H1 (cell line): ENCODE measurements at places on chromosomes 2 and 18. TPM values are rescaled to one million over a fixed set of nuclear protein-coding genes. Genes with fewer than 3 reads are reported as not detected.
A peak's percentile ranks its signal among the peaks of the same experiment; 100 is the strongest.

Gene PRKCE
- 1.5 and 2.1 TPM in 2 replicates for total RNA-seq

Gene REG3G
- not detected in 2 replicates for total RNA-seq

Gene UGT1A10
- total RNA-seq: not detected in 2 replicates

Gene ZNF516
- 16.5 and 17.0 TPM in 2 replicates for total RNA-seq

Gene DTNA
- total RNA-seq: 29.0 and 32.7 TPM in 2 replicates

Gene GAD1
- total RNA-seq: 0.34 and 0.65 TPM in 2 replicates

Gene SULT1C3
- total RNA-seq: not detected in 2 replicates

Gene EDAR
- total RNA-seq: not detected in 2 replicates

Gene INHA
- total RNA-seq: 0.65 and 0.73 TPM in 2 replicates

Gene MYO3B
- 0.19 and 0.27 TPM in 2 replicates for total RNA-seq

Gene PCARE
- total RNA-seq: not detected in 2 replicates

Gene SALL3
- total RNA-seq: 46.4 and 54.5 TPM in 2 replicates

Gene ZNF521
- total RNA-seq: 15.8 and 16.8 TPM in 2 replicates

Gene LRRC30
- total RNA-seq: not detected in 2 replicates

GRCh38 chr2:112876971-112877361 lies 34.0 kb upstream of the IL37 start:
- no peak for DNase-seq

GRCh38 chr18:7750095-7750663 lies 183.1 kb downstream of the PTPRM start:
- DNase-seq: no peak

GRCh38 chr18:78790960-78791359 lies 188.7 kb upstream of the SALL3 start:
- no peak for DNase-seq

DNA sequence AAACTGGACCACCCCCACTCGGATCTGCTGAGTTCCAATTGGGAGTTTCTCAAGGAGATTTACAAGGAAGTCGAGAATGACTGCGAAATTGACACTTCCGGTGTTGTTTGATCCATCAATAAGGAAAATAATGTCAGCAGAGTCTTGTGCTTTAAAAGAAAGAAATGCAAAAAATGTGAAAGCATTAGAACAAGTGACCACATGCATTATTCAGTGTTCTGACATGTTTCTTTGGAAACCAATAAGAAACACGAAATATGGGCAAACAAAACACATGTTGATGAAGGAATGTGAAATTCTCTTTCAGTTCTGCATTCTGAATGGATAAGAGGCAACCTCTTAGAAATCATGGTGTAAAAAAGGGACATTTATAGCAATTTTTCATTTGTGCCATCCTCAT lies 25.9 kb downstream of the COL6A3 start:
- no peak for DNase-seq

GRCh38 chr2:180709392-180710145 lies 270.8 kb upstream of the UBE2E3 start:
- no peak for DNase-seq

- no peak for DNase-seq
These were observed 163.4 kb downstream of the SH3RF3 start for GRCh38 chr2:109292386-109292785.

- peak; percentile 74 for DNase-seq
These were observed 447.5 kb upstream of the FSIP2 start for GRCh38 chr2:185291035-185291647.

DNA sequence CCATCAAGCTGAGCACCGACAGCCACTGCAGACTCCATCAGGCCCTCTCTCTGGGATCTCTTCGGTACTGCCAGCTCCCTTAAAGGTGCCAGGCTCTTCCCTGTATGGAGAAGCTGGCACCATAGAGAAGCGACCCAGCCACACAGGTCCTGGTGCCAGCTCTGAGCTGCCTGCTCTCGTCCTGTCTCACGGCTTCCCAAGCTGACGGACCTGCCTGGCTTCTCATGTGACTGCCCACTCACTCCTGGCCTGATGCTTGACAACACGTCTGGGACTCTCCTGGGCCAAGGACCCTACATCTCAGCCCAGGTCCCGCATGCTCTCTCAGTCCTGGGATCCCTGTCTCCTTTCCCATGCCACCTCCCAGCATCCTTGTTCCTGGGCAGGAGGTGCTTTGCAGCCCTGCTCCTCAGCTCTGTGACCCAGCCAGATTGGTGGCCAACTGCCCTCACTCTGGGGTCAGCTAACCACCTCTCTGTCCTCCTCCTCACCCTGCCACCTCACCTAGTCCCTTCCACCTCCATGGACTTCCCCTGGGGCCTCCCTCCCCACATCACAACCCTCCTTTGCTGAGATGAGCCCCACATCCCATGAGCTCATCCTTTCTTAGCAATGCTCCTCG lies 12.5 kb upstream of the ATOH8 start:
- no peak for DNase-seq

- no peak for DNase-seq
These were observed 217.2 kb downstream of the TMEM163 start for GRCh38 chr2:134501476-134502091.

DNA sequence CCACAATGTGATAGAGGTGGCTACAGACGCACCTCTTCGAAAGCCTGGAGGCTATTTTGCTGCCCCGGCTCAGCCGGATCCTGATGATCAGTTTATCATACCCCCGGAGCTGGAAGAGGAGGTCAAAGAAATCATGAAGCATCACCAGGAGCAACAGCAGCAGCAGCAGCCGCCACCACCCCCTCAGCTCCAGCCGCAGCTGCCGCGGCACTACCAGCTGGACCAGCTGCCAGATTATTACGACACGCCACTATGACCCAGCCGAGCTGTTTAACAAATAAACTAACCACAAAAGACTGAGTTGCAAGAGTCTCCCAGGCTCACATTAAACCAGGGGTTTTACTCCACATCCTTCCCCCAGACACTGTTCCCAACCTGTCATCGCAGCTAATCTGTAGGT lies 263.8 kb downstream of the PHLPP1 start:
- DNase-seq: no peak

- DNase-seq: no peak
These were observed at the start of gene CDK15 for GRCh38 chr2:201806442-201807170. Gene CDK15 (plus strand): TSS chr2:201806537. CDS start chr2:201806665, 128 bp downstream.

GRCh38 chr2:145985517-145985916 lies 1465.6 kb upstream of the ZEB2 start:
- no peak for DNase-seq

DNA sequence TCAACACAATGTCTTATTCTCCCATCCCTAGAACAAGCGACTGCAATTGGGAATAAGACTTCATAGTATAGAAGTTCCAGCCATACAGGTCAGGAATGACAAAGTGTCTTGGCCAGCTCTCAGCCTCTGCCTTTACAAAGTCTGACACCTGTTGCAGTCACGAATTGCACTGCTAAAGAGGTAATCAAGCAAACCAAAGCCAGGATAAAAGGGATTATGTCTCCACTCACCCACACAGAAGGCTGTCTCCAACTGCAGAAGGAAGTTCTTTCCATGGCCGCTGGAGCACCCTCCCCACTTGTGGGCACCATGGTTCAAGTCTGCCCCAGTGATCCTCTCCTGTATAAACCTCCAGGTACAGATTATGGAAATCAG lies 114.8 kb upstream of the PKDCC start:
- no peak for DNase-seq

DNA sequence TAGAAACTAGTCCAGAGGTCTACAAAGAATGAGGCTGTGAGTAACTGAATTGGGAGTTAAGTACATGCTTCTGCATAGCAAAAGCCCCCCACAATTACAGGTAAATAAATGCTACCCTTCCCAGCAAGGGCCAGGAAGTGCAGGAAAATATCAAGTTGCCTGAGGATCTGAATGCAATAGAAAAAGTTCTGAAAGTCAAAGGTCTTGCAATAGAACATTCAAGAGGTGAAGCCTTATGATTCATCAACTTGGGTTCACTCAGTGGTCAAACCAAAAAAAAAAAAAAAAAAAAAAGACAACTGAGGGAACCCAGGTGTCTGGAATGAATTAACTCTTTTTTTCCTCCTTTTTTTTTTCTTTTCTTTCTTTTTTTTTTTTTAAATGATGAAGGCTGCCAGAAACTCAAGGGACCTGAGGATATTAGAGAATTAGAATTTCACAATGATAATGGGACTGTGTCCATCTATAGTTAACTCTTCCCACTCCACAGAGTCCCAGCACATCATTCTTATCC lies 42.9 kb upstream of the RFX8 start:
- no peak for DNase-seq

DNA sequence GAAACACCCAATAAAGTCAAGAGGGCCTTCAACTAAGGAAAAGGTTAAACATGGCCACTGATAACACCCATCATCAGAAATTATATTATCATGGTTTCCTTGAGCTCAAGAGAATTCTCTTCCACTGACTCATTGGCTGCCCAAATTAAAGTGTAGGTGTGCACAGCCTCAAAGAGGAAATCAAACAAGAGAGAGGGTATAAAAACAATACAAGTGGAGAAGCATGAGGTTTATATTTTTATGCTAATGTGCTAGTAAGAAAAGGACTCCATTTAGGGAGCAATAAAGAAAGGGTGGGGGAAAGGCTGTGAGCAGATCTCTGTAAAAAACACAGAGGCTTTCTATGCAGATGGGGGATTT lies 168.8 kb upstream of the VRK2 start:
- no peak for DNase-seq

GRCh38 chr2:96637385-96638143 lies 548 bp downstream of the KANSL3 start:
- DNase-seq: peak; percentile 10

- DNase-seq: no peak
These were observed 65.8 kb upstream of the IGFBP5 start for GRCh38 chr2:216761133-216761532.

DNA sequence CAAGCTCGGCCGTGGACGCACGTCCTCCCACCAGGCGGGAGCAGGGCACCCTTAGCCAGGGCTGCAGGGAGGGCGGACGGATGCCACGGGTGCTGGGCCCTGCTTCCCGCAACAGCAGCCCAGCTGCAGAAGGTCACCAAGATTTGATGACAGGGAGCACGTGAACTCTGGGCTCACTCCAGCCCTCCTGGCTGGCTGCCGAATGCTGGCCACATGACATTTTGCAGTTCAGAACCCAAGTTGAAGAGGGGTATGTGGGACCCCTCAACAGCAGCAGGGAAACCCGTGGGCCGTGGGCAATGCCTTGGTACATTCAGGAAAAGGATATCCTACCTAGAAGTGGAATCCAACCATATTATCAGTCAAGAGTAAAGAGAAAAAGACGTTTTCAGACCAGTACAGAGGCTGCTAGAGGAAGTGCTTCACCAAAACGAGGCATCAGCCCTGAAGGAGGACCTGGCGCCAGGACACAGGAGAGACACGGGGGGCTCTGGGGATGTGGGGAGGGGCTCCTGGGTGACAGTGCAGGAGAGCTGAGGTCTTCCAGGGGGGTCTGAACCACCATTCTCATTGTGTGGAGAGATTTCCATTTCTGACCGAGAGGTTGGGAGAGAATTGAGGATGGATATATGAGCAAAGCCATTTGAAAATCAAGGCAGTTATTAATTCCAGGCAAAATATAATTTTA lies 107.4 kb upstream of the CTDP1 start:
- no peak for DNase-seq

- no peak for DNase-seq
These were observed 6.5 kb downstream of the MAP4K4 start for GRCh38 chr2:101704046-101704466.

DNA sequence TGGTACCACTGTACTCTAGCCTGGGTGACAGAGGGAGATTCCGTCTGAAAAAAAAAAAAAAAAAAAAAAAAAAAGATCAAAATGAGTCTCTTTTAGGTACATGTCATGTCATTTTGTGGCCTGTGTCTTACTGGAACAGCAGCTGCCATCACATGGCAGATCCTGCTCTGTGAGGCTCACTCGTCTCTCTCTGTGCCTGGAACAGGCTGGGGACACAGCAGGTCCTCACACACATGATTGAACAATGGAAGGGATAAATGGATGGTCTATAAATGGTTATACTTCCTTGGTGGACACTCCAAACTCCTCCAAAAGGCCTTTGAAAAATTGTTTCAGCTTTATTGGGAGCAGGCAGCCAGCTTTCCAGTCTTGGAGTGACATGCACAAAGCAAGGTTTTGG lies 236.2 kb upstream of the COPS8 start:
- DNase-seq: no peak
